ENCODE measurements at places on chromosomes 6 and 20. TPM values are rescaled to one million over a fixed set of nuclear protein-coding genes. Genes with fewer than 3 reads are reported as not detected.

- DNase-seq, result no peak
Measured at GRCh38 chr6:16121339-16121738, 7.5 kb upstream of the MYLIP start.

GJA10 gene
- not detected for total RNA-seq

GRCh38 chr6:139570166-139570565 is 195.7 kb upstream of the CITED2 start:
- no peak for DNase-seq

ARMC2 gene
- total RNA-seq, result 5.8 TPM

XKR7 gene
- total RNA-seq, result not detected

CDH4 gene
- 3.5 TPM for total RNA-seq

FGD2 gene
- 20.5 TPM for total RNA-seq

DNA sequence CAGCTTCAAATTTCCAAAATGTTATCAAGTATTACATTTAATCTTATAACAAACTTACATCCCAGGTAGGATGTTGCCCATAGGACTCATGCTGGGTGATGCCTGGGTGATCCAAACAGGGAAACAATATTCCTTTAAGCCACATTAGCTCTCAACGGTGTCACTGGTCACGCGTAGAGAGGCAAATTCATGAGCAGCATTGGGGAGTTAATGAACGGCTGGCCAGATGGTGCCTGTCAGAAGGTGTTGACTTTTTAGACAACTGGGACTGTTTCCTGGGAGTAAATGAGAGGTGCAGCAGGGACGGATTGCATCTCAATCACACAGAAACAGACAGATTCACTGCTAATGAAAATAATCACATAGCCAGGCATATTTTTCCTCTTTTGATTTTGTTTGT is 83.3 kb upstream of the ID4 start:
- no peak for DNase-seq

GRCh38 chr20:44696315-44696714 is 18.9 kb upstream of the CCN5 start:
- DNase-seq, result no peak

MYLK4 gene
- total RNA-seq, result 0.63 TPM

TMEM217 gene
- 0.55 TPM for total RNA-seq

GRCh38 chr20:44528309-44528708 is 6.4 kb upstream of the SERINC3 start:
- no peak for DNase-seq

DNA sequence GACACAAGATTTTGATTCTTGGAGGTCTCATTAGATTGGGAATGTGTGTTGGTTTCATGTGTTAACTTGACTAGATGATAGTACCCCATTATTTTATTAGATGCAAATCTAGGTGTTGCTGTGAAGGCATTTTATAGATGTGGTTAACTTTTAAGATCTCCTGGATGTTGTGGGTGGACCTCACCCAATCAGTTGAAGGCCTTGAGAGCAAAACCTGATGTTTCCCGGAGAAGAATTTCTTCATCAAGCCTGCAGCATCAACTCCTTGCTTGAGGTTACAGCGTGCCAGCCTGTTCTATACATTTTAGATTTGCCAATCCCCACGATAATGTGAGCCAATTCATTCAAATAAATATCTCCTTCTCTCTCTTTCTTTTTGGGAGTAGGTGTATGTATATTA is 66.8 kb upstream of the EXOC2 start:
- no peak for DNase-seq

DNA sequence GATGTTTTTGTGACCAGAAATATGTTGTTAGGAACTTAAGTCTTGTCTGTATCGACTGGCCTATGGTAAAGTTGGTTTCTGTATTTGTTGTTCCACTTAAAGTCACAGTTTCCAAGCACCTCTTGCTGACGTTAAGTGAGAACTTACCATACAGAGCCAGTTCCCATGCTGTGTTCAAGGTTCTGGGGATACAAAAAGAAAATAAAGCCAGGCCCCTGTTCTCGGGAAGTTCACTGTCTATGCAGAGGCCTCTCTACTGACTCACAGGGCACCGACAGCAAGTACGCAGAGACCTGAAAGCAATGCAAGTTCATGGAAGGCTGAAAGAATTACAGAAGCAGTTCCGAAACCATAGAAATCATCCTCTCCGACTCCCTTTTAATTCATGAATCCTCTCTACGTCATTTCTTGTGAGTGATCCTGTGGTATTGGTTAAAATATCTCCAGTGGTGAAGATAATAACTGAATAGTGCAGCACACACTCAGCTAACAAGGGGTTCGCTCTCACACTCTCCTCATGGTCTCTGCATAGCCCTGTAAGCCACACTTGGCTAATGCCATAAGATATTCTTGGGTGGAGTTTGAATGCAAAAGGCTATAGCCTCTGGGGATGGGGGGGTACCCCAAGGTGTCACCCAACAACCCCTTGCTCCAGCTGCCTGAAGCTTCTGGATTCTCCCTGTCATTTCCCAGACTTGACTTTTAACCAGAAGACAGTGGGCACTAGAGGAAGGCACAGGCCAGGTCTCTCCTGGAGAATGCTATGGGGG is 91.2 kb upstream of the EXOC2 start:
- DNase-seq, result no peak

IL17F gene
- not detected for total RNA-seq

GRCh38 chr6:151482290-151482689 is 11.5 kb upstream of the CCDC170 start:
- no peak for DNase-seq

SLC17A3 gene
- 0.29 TPM for total RNA-seq

ADISSP gene
- total RNA-seq, result 61.1 TPM

DNA sequence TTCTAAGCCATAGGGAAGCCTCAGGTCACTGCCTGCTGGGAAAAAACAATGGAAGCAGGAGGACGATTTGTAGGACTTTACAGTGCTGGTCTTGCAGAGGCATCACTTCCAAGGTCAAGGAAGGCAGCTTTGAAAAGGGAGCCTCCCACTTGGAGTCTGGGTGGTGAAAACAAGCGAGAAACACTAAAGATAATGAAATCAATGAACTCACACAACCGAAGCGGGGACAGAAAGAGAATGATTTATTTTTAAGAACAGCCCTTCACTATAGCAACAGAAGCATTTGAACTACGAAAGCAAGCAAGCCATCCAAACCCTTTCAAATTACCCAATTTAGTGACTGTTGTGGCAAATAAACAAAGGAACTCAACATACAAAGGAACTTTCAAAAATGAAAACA is 227.5 kb downstream of the THBS2 start:
- no peak for DNase-seq

GRCh38 chr20:41734506-41734945 is 116.3 kb upstream of the CHD6 start:
- DNase-seq, result peak; percentile 53

- no peak for DNase-seq
Measured at GRCh38 chr6:125477156-125477555, 175.4 kb upstream of the HDDC2 start.
